ENCODE measurements at places on chromosomes 12 and 14.

DNA sequence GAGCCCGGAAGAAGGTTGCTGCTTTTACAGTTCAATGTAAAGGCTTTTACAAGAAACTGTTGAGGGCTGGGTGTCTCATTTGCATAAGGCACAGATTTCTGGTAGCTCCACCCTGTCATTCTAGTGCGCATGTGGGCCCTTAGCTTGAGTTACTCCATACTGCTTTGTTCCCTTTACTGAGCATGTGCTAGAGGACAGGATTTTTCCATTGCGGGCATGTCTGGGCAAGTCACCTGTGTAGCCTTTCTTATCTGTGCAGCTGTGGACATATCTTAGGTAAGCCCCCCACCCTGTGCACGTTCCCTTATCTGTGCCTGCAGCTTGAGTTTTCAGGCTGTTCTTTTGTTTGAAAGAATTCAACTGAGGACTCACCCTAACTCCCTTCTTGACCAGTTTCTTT is 56.2 kb upstream of the ARHGAP5 start:
- no peak for DNase-seq

- no peak for DNase-seq
These were observed 244.9 kb upstream of the DIO2 start for GRCh38 chr14:80456209-80456608.

DNA sequence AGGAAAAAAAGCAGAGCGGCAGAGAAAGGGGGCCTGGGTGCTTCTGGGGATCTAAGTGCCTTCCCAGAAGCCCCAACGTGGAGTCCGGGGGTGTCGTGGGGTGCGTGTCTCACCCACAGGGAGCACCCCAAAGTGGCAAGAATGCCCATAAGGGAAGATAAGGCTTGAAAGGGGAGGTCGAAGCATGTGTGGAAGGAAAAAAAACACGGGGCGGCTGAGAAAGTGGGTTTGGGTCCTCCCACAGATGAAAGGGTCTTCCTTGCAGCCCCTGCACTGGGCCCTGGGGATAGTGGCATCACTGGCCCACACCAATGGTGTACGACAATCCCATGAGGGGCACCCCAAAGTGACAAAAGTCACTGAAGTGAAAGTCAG is 275.5 kb downstream of the ALG10 start:
- no peak for DNase-seq

GRCh38 chr12:105839629-105840127 is 299.1 kb downstream of the NUAK1 start:
- no peak for DNase-seq

DNA sequence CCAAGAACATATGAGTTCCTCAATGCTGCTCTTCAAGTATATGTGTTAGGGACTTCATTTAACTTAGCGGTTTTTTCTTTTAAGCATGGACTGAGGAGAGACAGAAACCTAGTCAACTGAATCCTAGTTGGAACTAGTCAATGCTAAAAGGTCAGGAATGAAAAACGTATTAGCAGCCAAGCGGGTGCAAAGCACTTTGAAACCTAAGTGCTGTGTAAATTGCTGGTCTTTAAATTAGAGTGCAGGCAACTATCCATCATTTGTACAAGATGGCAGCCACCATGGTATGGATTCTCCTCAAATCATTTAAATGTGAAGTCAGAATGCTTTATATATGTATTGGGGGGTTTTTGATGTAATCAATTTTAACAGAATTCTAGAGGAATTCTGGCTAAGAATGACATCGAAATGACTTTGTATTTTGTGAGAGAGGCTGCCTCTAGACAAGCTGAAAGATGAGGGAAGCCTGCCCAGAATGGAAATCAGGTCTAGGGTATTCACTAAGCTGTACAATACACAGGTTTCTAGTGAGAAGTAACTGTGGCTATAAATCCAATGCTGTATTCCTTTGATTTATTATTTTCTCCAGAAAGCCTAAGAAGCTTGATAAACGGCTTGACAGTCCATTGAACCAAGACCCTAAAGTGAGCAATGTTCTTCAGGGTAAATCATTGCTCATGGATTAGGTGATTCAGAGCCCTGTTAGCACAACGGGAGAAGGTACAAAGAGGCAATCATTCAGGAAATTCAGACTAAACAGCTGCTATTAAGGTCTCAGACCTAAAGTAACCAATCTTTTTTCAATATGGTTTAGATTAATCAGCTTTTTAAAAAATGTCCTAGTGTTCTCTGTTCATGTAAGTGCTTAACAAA is 198.8 kb downstream of the ANO2 start:
- no peak for DNase-seq

- no peak for DNase-seq
These were observed 643 bp upstream of the TAMALIN start for GRCh38 chr12:52005903-52006703.

DNA sequence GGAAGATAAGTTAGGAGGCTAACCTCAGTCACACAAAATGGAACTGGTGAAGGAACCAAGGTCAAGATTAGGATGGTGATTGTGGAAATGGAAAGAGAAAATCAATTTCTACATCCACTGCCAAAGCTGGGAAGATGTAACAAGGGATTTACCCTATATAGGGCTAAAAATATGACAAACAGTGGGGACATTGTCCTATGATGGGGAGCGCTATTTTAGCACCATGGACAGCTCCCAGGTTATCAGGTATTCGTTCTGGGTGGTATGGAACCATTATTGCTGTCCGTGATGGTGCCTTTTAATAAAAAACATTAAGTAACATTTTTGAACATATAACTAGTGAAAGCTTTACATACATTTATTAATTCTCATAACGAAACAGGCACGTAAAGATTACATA is 124.0 kb downstream of the NDUFA12 start:
- no peak for DNase-seq

GRCh38 chr12:26872625-26873024 is 39.6 kb upstream of the ITPR2 start:
- no peak for DNase-seq

GRCh38 chr14:85186082-85186481 is 343.9 kb upstream of the FLRT2 start:
- DNase-seq, result no peak

DNA sequence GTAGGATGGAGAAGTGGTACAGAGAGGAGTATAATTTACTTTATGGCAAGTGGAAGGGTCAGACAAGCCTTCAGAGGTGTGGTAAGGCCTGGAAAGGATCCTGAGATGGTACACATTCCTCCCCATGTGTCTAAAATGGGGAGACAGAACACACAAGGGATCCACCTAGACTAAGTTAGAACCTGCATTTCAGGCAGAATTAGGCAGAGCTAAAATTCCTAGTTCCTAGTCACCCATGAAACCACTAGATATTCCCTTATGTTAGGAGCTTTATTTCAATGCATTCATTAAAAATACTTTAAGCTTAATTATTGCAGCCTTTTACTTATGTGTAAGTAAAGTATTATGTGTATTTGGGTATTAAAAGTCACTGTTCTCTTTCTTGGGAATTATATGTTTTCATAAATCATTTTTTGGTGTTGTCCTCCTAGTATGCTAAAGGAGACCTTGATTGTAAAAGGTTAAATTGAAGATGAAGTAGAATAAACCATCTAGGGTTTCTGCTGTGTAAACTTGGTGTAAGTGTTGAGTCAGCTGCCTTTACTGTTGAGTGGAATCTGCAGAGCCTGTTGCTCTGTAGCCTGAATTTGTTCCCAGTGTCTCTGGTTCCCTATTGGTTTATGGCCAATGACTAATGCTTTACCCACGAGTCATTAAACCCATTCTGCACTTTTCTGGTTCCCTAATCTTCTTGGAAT is 423.2 kb downstream of the ATP23 start:
- DNase-seq, result peak; percentile 14

DNA sequence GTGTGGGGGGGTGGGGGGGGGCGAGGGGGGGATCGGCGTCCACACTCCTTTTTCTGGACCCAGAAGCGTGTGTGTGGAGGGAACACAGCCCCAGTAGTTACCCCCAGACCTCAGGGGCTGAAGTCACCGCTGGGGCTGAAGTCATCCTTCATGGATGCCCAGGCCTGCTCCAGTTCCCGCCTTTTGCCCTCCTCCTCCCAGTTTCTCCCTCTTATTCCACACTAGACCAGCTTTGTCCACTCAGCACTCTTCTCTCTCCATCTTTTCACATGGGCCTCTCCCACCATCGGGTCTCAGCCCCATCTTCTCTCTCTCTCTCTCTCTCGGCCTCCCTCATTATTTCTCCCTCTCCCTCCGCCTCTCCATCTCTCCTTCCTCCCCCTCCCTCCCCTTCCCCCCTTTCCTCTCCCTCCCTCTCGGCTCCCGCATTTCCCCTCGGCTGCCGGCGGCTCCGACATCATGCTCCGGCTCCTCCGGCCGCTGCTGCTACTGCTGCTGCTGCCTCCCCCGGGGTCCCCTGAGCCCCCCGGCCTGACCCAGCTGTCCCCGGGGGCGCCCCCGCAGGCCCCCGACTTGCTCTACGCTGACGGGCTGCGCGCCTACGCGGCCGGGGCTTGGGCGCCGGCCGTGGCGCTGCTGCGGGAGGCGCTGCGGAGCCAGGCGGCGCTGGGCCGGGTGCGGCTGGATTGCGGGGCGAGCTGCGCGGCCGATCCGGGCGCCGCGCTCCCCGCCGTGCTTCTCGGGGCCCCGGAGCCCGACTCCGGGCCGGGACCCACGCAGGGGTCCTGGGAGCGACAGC is at the start of gene P3H3:
Gene P3H3 (plus strand): TSS at position 426 of the 799 bp plus-strand sequence. CDS start 34 bp downstream, at position 460.
- peak; percentile 25 for DNase-seq

- no peak for DNase-seq
These were observed 20.6 kb upstream of the CEP170B start for GRCh38 chr14:104844306-104845032.

DNA sequence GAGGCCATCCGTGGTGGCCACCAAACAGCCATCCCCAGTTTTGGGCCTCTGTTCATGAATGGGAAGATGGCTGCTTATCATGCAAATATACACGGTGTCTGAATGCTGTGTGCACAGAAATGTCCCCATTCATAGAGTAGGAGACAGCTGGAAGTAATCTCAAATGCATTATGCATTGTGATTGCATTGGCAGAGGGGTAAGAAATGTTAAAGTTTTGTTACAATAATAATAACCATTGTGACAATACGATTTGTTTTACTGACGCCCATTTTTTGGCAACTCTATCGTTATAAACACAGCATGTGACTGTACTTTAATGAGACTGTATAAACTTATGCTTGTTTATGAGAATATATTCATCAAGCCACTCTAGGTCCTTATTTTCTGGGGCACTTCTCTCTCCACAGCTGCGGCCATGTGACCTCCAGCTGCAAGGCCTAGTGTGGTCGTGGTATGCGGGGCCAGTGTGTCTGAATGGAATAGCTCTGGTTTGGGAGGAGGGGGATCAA is 474.3 kb downstream of the VRK1 start:
- no peak for DNase-seq

- DNase-seq, result peak; percentile 67
These were observed 4.2 kb downstream of the HSPB8 start for GRCh38 chr12:119182701-119183493.

GRCh38 chr12:131217024-131217586 is 263.4 kb downstream of the ADGRD1 start:
- peak; percentile 47 for DNase-seq

DNA sequence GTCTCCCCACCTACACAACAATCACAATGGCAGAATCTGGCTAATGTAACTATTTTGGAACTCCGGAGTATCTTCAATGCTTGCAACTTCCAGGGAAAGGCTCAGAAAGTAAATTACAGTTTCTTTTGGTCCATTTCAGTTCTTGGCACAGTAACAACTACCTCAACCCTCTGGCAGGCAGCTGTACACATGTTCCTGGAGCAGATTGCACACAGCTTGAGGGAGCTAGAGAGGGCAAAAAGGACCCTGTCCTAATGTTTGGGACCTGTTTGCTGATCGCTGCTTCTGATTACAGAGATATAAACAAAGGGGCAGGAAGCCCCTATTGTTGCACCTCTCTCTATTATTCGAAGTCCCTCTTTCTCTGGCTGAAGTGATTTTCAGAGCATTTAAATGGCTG is 35.2 kb upstream of the SLC38A1 start:
- DNase-seq, result no peak

GRCh38 chr12:91406920-91407341 is 224.3 kb upstream of the DCN start:
- no peak for DNase-seq
